ENCODE measurements at places on chromosomes 16 and 17.

GRCh38 chr17:73564843-73565242, 79.4 kb downstream of the SDK2 start:
- DNase-seq = no peak

GRCh38 chr17:68033636-68034451, 1.7 kb upstream of the KPNA2 start:
- no peak for DNase-seq

- no peak for DNase-seq
Observed at GRCh38 chr16:66553223-66553622, 847 bp downstream of the CKLF start.

- no peak for DNase-seq
Observed at GRCh38 chr16:26133416-26134093, 441.8 kb downstream of the HS3ST4 start.

- no peak for DNase-seq
Observed at GRCh38 chr17:68390888-68391545, 66.3 kb downstream of the WIPI1 start.

DNA sequence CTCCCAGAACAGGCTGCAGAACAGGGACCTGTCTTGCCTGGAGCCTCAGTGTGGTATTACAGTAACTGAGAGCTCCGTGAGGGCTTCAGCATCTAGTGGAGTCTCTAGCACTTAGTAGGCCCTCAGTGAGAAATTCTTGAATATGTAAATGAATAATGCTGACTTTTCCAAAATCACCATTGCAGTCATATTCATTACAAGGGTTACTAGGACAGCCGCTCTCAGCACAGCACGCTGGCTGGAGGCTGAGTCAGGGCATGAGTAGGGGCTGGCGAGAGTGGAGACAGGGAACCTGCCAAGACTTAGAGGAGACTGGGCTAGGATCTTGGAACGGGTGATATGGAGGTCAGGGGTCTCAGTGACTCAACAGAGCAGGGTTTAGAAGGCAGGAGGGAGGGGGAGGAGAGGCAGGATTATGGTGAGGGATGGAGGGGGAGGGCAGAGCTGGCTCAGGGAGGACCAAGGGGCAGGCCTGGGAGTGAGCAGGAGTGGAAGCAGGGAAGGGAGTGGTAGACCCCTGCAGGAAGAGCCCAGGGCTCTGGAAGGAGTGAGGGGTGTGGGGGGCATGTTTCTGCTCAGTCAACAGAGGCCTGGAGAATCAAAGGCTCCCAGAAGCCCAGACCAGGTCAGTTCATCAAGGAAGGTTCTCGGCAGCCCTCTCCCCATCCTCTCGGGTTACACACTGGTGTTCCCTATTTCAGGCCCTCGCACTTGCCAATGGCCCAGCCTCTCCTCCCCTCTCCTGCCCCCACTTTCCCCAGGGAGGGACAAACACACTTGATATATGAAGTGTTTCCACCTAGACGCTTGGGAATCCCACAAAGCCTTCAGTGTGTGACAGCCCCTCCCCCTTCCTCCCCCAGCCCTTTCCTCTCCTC, 42.3 kb downstream of the FZD2 start:
- DNase-seq = no peak

DNA sequence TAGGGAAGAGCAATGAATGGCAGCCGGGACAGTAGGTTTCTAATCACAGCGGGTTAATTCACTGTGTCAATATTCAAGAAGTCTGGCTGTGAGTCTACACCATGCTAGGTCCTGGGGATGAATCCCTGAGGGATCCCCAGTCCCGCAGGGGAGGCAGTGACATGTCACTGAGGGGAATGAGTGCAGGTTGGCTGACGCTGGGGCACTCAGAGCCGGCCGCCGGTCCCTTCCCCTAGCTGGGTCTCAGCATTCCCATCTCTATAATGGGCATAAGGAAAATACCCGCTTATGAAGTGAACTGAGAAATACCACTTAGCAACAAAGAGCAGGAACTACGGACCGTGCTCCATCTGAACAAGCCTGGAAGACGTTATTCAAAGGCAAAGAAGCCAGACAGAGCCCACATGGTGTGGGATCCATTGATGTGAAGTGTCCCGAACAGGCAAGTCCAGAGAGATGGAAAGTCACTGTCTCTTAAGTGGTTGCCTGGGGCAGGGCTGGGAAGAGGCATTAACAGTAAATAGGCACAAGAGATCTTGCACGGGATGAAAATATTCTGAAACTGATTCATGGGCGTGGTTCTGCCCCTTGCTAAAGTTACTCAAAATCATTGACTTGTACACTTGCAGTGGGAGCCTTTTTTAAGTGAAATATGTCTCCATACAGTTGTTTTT, 31.9 kb downstream of the PPL start:
- no peak for DNase-seq
